ENCODE measurements at places on chromosomes 6 and 20.

DNA sequence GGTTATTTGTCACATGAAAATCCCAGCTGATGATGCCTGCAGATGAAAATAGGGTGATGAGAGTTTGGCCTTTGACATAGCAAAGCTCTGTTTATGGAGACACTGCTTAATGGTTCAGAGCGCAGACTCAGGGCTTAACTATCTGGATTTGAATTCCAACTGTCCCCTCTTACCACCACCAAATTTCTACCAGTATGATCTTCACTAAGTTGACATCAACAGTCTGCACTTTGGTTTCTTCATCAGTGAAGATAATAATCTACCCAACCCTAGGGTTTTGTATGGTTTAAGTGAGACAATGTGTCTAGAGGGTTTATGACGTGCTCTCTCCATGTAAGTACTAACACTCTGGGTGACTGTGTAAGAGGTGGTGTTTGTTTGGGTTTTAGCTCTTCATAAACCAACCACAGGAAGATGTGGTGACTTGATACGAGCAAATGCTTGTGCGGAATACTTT, 151.4 kb upstream of the TNFAIP3 start:
- DNase-seq = no peak

- DNase-seq = no peak
Measured at GRCh38 chr6:138084904-138085838, 22.0 kb downstream of the PERP start.

DNA sequence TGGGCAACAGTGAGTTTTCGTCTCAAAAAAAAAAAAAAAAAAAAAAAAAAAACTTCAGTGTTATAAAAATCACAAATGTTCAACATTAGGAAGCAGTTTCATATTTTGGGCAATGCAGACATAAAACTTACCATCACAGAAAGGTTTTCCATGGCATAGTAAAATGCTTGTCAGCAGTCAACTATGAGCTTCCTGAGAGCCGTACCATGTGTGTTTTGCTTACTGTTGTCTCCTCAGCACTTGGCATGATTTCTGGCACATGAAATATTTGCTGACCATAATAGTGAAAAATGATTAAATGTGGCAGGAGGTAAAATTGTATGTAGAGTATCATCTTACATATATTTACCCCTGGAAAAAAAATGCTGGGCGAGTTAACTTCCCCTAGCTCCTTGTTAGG, 237.5 kb upstream of the SLC35B3 start:
- no peak for DNase-seq

GRCh38 chr6:34036357-34037069, 109.4 kb downstream of the GRM4 start:
- no peak for DNase-seq

DNA sequence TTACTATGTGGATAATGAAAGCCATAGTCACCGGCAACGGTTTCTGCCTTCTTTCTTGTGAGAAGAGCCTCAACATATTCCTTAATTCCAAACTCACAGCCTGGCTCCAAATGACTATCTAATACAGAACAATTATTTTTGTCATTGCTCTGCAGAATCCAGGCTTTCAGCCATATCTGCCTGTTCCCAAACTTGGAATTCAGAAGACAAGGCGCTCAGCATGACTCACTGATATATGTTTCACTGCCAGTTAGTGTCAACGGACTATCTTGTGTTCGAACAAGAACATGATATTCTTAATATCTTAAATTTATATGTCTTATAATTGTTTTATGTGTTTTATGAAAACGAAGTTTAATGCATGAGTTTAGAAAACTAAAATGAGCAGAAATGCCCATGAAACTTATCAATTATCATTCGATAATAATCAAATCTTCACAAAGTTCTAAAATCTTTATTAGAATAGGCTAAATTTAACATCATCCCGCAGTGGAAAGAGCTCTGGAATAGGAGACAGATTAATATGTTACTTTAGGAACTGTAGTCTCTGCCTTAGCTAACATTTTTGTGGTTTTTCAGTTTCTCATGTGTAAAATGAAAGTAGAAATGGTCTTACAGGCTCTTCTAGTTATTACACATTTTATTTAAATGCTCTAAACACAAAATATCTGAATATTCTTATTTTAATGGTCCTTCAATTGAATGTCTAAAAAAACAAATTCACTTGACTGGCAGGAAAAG, 669.3 kb upstream of the GJE1 start:
- no peak for DNase-seq

DNA sequence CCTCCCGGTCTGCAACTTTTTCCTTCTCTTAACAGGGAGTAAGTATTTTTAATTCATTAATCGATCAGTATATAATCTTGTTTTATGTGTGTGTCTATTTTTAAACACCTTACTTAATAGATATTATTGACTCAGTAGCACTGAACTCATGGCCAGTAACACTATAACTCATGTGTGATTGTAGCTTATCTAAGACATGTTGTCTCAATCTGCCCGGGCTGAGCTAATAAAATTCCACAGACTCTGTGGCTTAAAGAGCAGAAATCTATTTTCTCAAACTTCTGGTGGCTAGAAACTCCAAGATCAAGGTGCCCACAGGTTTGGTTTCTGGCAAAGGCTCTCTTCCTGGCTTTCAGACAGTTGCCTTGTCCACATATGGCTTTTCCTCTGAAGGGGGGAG, 68.8 kb upstream of the TNFAIP3 start:
- DNase-seq = no peak
